WTC11 (cell line): ENCODE measurements at places on chromosomes 3 and 15.

DNA sequence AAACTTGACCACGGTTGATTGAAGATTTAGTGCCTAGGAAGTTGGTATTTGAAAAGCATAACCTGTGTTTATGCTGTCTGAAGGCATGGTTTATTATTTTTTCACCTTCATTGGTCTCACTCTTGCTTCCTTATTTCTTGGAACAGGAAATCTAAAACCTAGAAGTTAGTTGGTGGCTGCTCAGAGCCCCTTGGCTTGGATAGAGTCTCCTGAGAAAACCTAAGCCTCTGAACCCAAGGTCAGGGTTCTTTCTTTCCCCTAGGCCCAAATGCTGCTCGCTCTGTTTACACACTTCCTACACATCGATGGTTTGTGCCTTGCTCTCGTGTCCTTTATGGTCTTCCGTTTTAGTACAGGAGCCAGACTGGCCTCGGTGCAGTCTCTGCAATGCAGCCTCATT, 82.2 kb downstream of the TRAK1 start:
- no peak for DNase-seq

DNA sequence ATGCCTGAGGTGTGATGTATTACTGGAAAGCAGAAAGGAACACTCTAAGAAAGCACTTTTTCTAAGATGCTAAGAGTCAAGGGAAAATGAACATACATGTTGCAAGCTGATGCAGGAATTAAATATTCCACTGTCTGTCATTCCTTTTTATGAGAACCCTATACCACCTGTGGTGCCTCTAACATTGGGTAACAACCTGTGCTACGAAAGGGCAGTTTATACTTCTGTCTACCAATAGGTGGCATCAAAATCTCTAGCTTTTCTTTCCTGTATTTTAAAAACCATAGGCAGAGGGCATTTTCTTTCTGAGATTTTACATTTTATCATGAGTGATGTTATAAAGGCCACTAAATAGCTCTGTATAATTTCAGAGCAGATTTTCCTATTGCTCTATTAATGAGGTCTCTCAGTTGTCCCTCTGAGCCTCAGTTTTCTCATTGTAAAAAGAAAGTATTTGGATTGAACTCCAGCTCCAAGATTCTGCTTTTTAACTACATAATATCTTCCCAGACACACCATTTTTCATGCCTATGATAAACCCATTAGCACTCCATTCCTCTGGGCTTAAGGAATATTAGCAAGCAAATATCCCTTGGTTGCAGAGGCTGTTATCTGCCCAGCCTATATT, 3.5 kb upstream of the CPNE4 start:
- DNase-seq = no peak

- no peak for DNase-seq
Observed at GRCh38 chr15:59243622-59244021, 37.0 kb downstream of the LDHAL6B start.

DNA sequence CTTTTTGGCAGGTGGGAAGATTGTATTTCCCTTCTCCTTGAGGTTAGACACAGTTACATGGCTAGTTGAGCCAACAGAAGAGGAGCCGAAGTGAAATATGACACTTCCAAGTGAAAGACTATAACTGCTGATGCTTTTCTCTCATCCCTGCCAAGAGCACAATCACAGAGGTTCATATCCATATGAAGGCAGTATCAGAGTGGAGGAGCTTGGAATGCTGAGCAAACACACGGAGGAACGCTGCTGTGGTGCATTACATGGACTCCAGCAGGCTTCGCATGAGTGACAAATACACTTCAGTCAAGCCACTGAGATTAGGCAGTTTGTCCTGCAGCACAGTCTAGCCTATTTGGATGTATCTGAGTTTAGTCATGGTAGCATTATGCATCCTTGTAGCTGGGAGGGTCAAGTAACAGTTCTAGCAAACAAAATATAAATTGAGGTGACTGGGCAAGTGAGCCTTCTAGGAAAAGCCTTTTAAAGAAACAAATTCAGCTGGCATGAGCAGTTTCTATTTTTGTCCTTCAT, 5.4 kb downstream of the IQCF6 start:
- no peak for DNase-seq

DNA sequence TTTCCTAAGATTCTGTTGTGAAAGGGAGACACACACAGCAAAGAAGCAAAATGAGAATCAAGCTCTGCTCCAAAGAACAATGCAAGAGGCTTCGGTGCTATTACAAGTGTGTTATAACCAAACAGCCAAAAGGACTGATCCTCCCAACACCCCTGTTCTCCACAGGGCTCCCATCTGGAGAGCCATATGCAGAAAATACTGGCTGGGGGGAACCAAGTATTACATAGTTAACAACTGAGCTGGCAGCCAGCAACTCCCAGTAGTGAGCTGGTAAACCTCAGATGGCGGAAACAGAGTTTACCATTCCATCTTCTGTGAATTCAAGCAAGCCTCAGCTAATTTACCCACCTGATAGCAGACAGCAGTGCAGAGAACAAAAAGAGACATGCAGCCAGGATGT, 156.4 kb downstream of the NTRK3 start:
- no peak for DNase-seq

DNA sequence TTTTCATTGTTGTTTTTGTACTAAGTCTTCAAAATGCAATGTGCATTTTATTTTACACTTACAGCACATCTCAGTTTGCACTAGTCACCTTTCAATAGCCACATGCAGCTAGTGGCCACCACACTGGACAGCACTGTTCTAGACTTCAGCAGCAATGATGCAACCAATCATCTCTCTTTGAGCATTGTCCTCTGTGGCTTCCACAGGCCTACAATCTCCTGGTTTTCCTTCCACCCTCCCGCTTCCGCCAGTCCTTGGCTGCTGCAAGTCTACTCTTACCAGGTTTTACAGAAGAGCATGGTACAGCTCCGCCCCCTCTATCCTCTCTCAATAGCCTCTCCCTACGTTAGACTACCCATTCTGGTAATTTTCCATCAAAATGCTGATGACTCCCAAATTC, 25.1 kb upstream of the FSIP1 start:
- peak; percentile 39 for DNase-seq

GRCh38 chr3:183046883-183047282, 52.4 kb downstream of the MCCC1 start:
- DNase-seq = no peak

DNA sequence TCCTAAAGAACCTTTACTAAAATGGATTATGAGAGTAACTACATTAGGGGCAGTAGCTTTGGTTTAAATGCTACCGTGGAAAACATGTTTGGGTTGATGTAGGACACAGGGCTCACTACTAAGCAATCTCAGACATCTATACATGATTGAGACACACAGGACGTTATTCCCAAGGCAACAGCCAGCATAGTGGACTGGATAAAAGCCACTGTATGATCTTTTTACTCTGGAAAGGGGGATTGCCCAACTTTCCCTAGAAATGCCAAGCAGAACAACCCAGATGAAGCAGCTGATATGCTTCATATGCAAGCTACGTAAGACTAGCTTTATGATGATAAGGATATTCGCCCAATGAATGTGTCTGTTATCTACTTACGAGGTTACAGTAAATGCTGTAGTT, 144.6 kb downstream of the MYO9A start:
- no peak for DNase-seq

DNA sequence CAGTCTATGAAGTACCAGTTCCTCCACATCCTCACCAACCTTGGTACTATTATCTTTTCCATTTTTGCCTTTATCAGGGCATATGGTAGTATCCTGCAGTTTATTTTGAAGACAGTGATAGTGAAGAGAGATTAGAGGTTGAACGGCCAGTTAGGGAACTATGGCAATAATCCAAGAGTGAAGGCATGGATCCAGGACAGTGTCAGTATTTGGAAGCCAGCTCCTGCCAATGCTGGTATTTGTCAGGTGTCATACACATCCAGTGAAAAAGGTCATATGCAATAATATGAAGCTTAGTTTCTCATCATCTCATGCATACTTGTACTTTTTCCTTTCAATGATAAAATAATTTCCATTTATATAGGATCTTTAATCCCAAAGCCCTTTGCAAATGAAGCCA, 56.8 kb upstream of the KCNMB2 start:
- no peak for DNase-seq

DNA sequence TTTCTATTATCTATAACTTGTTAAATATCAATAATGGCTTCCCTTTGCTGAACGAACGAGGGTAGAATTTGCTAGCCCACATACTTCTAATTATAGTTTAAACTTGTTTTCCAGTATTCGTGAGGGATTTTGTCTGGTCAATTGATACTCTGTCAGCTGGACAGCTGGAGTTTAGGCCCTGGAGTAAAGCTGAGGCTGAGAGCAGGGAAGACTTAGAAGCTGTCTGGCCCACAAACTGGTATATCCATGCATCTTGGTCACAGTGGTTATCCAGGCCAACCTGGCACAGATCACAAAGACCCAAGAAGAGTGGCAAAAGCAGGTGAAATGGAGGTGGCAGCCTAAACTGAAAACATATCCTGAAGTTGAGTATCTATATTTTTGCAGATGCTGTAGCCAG, 19.3 kb downstream of the ARHGAP31 start:
- DNase-seq = no peak

- no peak for DNase-seq
Observed at GRCh38 chr3:8757551-8758518, 11.6 kb downstream of the OXTR start.

GRCh38 chr3:50602595-50603191, 8.9 kb downstream of the CISH start:
- no peak for DNase-seq

DNA sequence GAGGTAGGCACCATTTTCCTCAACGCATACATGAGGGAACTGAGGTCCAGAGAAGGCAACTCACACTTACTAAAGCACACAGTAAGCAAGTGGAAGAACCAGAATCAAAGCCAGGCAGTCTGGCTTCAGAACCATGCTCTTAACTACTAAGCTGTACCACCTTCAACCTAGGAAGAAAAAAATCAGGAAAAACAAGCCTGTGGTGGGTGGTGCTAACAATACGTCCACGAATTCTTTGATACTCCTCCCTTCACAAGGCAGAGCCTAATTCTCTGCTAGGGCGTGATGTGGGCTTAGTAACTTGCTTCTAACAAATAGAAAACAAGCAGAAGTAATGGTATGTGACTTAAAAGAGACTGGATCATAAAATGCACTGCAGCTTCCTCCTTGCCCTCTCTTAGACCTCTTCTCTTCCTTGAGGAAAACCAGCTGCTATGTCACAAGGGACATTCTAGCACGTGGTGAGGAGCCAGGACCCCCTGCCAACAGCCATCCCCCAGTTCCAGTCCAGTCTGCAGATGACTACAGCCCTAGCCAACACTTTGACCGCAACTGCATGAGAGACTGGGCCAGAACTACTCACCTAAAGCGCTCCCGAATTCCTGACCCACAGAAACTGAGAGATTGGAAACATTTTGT, 36.9 kb downstream of the HACD2 start:
- DNase-seq = no peak

DNA sequence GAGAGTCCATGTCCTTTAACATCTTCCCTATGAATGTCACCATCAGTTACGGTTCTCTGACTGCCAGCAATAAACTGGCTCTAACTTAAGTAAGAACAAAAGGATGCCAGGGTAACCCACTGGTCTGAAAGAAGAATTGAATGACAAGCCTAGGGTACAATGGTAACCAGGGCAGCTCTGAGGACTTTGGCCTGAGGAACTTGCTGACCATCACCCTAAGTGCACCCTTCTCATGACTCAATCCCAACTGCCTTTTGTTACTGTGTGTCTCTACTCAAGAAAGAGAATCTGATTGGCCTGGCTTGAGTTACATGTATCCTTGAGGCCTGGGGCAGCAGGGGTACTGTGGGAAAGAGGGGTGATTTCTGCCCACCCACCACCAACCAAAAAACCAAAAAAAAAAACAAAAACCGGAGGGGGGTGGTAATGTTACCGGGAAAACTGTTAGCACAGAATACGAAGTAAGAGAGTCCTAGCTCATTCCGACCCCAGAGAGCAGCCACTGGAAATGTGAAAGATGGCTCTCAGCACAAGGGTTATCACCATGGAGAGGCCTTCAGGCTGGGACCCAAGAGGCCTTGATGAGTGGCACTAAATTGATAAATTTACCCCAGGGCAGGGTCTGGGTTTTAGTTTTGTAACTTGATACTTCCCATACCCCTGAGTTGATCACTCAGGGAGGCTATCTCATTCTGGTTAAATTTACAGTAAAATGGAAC, 9.3 kb upstream of the SLC28A1 start:
- DNase-seq = no peak
